ENCODE measurements at places on chromosomes 7 and 10.

- no peak for DNase-seq
These were observed 56.0 kb downstream of the ZNF800 start for GRCh38 chr7:127336458-127336857.

DNA sequence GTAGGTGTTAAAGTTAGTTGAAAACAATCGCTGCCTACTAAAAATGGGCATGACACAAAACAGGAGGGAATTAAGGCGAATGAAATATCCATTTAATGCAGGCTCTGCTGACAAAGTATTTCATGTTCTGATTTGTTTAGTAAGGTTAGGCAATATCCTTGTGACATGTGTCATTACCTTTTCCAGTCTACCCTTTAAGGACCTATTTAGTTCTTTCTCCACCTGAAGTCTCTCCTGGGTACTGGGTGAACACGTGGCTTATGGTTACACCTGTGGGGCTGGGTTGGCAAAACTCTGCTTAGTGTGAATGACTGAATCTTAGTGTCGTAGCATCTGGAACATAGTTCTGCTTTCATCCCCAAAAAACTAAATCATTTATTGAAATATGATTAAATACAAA, 313.5 kb downstream of the CCDC3 start:
- DNase-seq = no peak

DNA sequence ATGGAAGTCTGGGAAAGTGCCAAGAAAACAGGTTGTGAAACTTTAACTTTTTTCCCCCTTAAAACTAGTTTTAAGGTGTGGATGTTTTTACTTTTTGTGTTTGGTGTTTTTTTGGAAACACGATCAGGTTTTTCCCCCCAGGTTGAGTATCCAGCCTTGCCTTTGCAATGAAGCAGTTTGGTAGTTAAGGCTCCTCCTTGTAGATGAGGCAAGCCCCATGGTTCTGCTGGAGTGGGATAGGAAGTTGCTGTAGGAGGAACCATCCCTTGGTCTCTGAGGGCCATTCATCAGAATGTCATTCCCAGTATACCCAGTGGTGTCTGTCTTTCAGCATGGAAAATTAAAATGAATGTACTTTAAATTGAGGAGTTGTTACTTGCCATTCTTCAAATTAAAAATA, 2.7 kb downstream of the CUL1 start:
- DNase-seq = no peak

GRCh38 chr10:42866115-42866995, 83.8 kb downstream of the BMS1 start:
- DNase-seq = peak; percentile 2

Measured in stimulated activated CD8-positive, alpha-beta memory T cell treated with anti-CD3 and anti-CD28 coated beads, Interleukin-15, amount 100 ng/mL, for 1 hour (primary cell).